ENCODE measurements at places on chromosomes 4 and X. TPM values are rescaled to one million over a fixed set of nuclear protein-coding genes. Genes with fewer than 3 reads are reported as not detected.

The STPG2 gene
- 0.47 TPM for polyA plus RNA-seq

DNA sequence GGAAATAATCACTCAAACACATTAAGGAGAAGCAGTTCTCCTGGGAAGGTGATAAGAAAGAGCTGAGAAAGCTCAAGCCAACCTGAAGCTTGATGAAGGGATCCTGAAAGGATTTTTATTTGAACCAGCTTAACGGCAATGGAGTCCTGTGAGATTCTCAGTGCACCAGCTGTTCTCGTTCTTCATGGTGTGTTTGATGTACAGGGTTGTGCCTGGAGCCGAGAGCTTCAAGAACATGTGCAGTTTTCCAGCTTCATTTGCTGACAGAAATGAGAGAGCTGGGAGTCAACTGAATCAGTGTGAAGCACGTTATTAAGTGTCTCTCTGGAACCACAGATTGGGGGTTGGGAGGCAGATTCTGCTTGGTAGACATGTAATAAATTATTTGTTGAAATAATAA, 115.7 kb downstream of the ANKRD50 start:
- DNase-seq, result no peak

DNA sequence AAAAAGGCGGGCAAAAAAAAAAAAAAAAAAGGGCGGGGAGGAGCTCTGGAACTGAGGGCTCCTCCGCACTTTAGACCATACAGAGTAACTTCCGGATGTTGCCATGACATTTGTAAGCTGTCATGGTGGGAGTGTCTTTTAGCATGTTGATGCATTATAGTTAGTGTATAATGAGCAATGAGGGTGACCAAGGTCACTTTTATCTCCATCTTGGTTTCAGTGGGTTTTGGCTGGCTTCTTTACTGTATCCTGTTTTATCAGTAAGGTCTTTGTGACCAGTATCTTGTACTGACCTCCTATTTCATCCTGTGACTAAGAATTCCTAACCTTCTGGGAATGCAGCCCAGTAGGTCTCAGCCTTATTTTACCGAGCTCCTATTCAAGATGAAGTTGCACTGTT, 193.4 kb downstream of the UGT8 start:
- no peak for DNase-seq

- DNase-seq, result no peak
Measured at GRCh38 chr4:6055030-6055429, 36.8 kb upstream of the C4orf50 start.

GRCh38 chr4:164383358-164384220, 370.3 kb upstream of the SMIM31 start:
- DNase-seq, result no peak

GRCh38 chr4:19945979-19946380, 305.7 kb upstream of the SLIT2 start:
- no peak for DNase-seq

GRCh38 chrX:130851569-130851968, 51.4 kb downstream of the ENOX2 start:
- DNase-seq, result no peak

All from right renal pelvis (tissue), 4 donors.